ENCODE measurements at places on chromosomes 13 and 19.

DNA sequence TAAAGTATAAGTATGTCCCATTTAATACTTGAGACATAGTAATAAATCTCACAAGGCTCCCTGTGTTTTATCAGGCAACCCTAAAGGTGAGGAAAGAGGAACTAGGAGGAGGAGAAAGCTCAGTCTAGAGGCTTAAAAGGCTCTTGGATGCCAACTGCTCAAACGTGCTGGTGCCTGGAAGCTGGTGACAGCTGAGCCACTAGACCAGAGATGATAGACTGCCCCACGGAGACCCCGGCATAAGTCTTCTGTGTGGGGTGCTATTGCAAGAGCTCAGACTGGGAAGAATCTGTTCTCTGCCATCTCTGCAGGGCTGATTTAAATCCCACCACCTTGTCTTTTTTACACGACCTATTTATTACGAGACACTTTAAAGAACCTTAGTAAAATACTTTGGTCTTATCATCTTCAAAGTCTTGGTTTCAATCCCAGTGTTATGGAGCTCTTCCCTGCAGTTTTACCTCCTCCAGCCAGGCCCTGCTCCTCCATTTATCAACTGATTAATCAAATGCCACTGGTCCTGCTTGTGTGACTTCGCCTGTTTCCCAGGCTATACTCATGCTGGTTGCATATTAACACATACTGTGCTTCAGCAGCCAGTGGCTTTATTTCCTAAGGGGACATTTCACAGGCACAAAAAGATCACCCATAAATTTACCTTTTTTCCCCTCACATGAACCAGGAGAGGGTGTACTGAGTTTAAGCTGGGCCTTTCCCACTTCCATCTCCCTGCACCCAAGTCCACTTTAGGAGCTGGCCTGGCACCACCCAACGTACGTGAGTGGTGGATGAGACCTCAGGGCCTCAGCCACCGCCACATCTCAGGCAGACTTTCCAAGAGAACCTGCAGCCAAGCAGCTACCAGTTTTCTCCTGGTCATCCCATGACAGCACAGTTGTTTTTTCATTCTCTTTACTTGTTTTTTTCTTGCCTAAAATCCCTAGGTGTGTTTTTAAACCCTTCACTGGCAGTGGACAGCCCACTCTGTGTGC lies 7.8 kb upstream of the ATP12A start:
- no peak for DNase-seq

DNA sequence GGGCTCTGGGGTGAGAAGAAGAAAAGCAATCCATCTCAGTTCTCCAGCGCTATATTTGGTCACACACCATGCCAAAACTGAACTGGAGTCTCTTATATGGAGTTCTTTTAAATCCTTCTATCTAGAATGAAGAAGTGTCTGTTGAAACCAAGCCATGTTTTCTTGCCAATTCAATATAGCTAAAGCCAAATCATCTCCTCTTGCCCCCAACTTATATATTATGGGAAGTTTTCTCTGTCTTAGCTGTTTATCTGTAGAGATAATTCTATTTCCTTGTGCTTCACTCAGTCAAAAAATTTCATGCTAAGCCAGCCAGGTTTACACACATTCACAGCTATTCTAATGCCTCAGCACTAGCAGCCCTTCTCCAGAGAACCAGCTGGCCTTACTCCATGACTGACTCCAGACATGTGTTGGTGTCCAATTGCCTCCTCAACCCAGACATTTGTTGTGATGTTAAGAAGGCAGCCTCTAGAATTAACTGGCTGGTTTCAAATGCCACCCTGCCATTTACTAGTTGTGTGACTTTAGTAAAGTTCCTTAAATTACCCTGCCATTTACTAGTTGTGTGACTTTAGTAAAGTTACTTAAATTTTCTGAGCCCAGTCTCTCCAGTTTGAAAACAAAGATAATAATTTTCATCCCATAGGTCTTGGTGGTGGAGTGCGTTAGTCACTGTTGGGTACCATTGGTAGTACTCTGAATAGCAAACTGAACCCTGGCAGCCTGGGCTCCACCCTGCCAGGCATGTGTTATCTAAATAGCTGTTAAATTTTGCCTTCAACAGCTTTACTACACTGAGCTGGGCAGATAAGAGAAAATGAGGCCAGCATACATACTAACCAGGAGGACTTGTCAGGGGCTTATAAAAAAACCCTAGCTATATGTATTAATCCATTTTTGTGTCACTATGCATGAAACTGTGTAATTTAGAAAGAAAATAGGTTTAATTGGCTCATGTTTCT lies 525.1 kb downstream of the LMO7 start:
- DNase-seq = no peak

- no peak for DNase-seq
Observed at GRCh38 chr13:19634256-19634740, 839 bp downstream of the MPHOSPH8 start.

DNA sequence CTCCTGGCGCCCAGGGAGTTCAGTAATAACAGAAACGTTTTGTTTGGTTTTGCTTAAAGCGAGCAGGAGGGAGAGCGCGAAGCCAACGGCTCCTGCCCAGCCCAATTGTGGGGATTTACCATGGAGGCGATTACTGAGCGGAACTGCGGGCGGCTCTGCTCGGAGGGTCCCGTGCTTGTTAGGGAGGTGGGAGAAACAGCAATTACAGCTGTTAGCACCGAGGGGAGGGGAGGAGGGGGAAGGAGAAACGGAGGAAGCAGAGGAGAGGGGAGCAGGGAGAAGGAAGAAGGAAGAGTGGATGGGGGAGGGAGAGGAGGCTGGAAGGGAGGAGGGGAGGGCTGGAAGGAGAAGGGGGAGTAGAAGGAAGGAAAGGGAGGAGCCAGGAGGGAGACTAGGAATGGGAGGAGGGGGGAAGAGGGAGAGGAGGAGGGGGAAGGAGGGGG lies 7.7 kb upstream of the ONECUT3 start:
- no peak for DNase-seq
